GM23248 (cell line): ENCODE measurements at places on chromosomes 6 and 20. TPM values are rescaled to one million over a fixed set of nuclear protein-coding genes. Genes with fewer than 3 reads are reported as not detected.

LINC00237 gene
- polyA plus RNA-seq: not detected in 2 replicates

OR12D3 gene
- not detected in 2 replicates for polyA plus RNA-seq

SFTA2 gene
- not detected in 2 replicates for polyA plus RNA-seq

PGC gene
- not detected in 2 replicates for polyA plus RNA-seq

PM20D2 gene
- 2.0 and 2.1 TPM in 2 replicates for polyA plus RNA-seq

GPX5 gene
- polyA plus RNA-seq: not detected in 2 replicates

GGTLC1 gene
- not detected in 2 replicates for polyA plus RNA-seq

SUMO4 gene
- 0.18 and 0.23 TPM in 2 replicates for polyA plus RNA-seq

GTSF1L gene
- not detected in 2 replicates for polyA plus RNA-seq

TRERF1 gene
- 2.8 and 3.1 TPM in 2 replicates for polyA plus RNA-seq

ASCC3 gene
- polyA plus RNA-seq: 48.2 and 49.1 TPM in 2 replicates

OPRL1 gene
- 0.35 and 0.53 TPM in 2 replicates for polyA plus RNA-seq

DNAH8 gene
- polyA plus RNA-seq: not detected in 2 replicates

TBXT gene
- polyA plus RNA-seq: not detected in 2 replicates

SLC22A2 gene
- polyA plus RNA-seq: not detected in 2 replicates

LRFN2 gene
- not detected in 2 replicates for polyA plus RNA-seq

PSMB8 gene
- 33.5 and 36.0 TPM in 2 replicates for polyA plus RNA-seq

SRC gene
- 13.9 and 17.0 TPM in 2 replicates for polyA plus RNA-seq

ULBP2 gene
- polyA plus RNA-seq: 29.5 and 30.1 TPM in 2 replicates
